ENCODE measurements at places on chromosomes 2 and 18. TPM values are rescaled to one million over a fixed set of nuclear protein-coding genes. Genes with fewer than 3 reads are reported as not detected.

Gene IL1RL1
- 18.0 TPM for total RNA-seq

Gene IL18R1
- total RNA-seq: 5.8 TPM

Gene CRYBA2
- not detected for total RNA-seq

Gene CRYGD
- total RNA-seq: not detected

Gene UGT1A8
- 2.8 TPM for total RNA-seq

Gene PPP1R1C
- total RNA-seq: 22.2 TPM

Gene TXNDC2
- total RNA-seq: not detected

Gene ARPC2
- 61.2 TPM for total RNA-seq

Gene HOXD13
- total RNA-seq: not detected

Gene C18orf63
- total RNA-seq: not detected

Gene GCG
- not detected for total RNA-seq

Gene UNC80
- not detected for total RNA-seq

Gene GKN2
- not detected for total RNA-seq

Gene SPRED2
- total RNA-seq: 17.4 TPM

Gene WBP1
- total RNA-seq: 32.3 TPM

Gene BARD1
- total RNA-seq: 3.7 TPM

Gene DGKD
- 16.6 TPM for total RNA-seq

Gene NTSR2
- not detected for total RNA-seq

Gene TNP1
- total RNA-seq: not detected

Gene REV1
- 12.6 TPM for total RNA-seq

Gene ABCB11
- 127 TPM for total RNA-seq

Gene NEU4
- 41.8 TPM for total RNA-seq

Gene TIGD1
- 1.4 TPM for total RNA-seq

Gene TMEM163
- total RNA-seq: not detected

Gene CAB39
- 32.0 TPM for total RNA-seq

Gene CDCA7
- total RNA-seq: not detected

Gene C1GALT1C1L
- total RNA-seq: not detected

Gene FZD7
- total RNA-seq: 0.68 TPM

Gene SOX11
- total RNA-seq: not detected

Gene SMYD1
- total RNA-seq: not detected

Gene CHRND
- not detected for total RNA-seq

Gene NOSTRIN
- 20.9 TPM for total RNA-seq

Gene MC5R
- total RNA-seq: not detected

Gene MBD1
- total RNA-seq: 31.5 TPM

Gene OTOS
- total RNA-seq: not detected

Gene AKAIN1
- total RNA-seq: not detected

Gene MARCHF4
- total RNA-seq: not detected

Gene ALPP
- not detected for total RNA-seq

Gene TMEM247
- total RNA-seq: not detected

Gene PNO1
- total RNA-seq: 6.7 TPM

Gene UGT1A3
- 13.1 TPM for total RNA-seq

Gene MAL
- not detected for total RNA-seq
